Mesendoderm (in vitro differentiated cells): ENCODE measurements at places on chromosomes 12 and 14.

DNA sequence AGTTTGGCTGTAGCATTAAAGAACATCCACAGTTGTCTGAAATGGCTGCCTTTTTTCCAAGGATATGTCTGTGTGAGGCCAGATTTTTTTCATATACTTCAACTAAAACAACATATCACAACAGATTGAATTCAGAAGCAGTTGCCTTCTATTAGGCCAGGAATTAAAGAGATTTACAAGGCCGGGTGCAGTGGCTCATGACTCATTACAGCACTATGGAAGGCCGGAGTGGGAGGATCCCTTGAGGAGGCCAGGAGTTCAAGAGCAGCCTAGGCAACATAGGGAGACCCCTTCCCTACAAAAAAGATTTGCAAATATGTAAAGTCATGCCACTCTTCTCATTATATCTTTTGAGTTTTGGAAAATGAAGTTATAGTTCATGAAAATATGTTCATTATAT lies 108.6 kb downstream of the KTN1 start:
- H3K27me3 ChIP-seq, result no peaks in the 10 kb centered on the region
- no peaks in the 10 kb centered on the region for H3K4me1 ChIP-seq
- no peak overlapping the region for H3K4me3 ChIP-seq
- H3K27ac ChIP-seq, result no peak overlapping the region
- peak; percentile 23 for DNase-seq

- H3K4me3 ChIP-seq, result no peak overlapping the region
- peak; percentile 36 for DNase-seq
- no peaks in the 10 kb centered on the region for H3K36me3 ChIP-seq
- no peaks in the 10 kb centered on the region for H3K27me3 ChIP-seq
These were observed 88.5 kb downstream of the PAPLN start for GRCh38 chr14:73325630-73326299.

DNA sequence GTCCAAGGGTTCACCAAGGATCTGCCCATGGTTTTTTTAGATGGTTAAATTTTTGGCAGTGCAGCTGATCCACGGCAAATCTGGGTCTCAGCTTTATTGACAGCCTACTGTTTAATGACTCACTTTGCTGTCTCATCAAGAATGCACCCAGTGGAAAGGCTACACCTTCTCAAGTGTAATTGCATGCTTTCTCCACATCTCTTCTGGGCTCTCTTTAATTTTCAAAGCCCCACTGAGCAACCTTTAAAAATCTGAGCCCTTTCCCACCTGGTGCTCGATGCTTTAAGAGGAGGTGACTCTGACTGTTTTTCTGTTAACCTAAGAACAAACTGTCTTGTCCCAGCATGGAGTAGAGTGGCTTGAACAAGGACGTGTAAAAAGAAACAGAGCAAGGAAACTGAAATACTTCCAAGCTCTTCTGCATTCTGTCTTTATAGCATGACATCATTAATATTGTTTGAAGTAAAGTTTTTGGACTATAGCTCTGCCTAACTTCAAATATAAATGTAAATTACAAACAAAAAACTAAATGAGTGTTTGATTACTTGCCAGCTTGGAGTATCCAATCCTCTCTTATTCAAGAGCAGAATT lies 214.2 kb upstream of the KRR1 start:
- H3K4me3 ChIP-seq, result no peak overlapping the region
- peak; percentile 60 for DNase-seq
- no peak overlapping the region for H3K27ac ChIP-seq
- peaks cover 13% of the 10 kb centered on the region for H3K4me1 ChIP-seq

GRCh38 chr12:52729147-52729546 lies 25.8 kb upstream of the KRT77 start:
- no peaks in the 10 kb centered on the region for H3K36me3 ChIP-seq
- no peaks in the 10 kb centered on the region for H3K4me1 ChIP-seq
- no peak overlapping the region for H3K4me3 ChIP-seq
- no peak overlapping the region for H3K27ac ChIP-seq

GRCh38 chr14:105527381-105527825 lies 1.0 kb downstream of the TMEM121 start:
- no peaks in the 10 kb centered on the region for H3K4me1 ChIP-seq
- no peak for DNase-seq
- H3K36me3 ChIP-seq, result no peaks in the 10 kb centered on the region
- H3K27me3 ChIP-seq, result peaks cover 3% of the 10 kb centered on the region
- no peak overlapping the region for H3K27ac ChIP-seq
- H3K4me3 ChIP-seq, result no peak overlapping the region

- H3K27me3 ChIP-seq, result no peaks in the 10 kb centered on the region
- no peak overlapping the region for H3K4me3 ChIP-seq
- H3K36me3 ChIP-seq, result peaks cover 3% of the 10 kb centered on the region
- no peak for DNase-seq
- H3K4me1 ChIP-seq, result no peaks in the 10 kb centered on the region
These were observed 11.3 kb downstream of the RTRAF start for GRCh38 chr14:52000696-52001095.

- DNase-seq, result peak; percentile 37
- peak overlapping the region; percentile 54 for H3K27ac ChIP-seq
- no peak overlapping the region for H3K4me3 ChIP-seq
- H3K4me1 ChIP-seq, result no peaks in the 10 kb centered on the region
- H3K36me3 ChIP-seq, result no peaks in the 10 kb centered on the region
- no peaks in the 10 kb centered on the region for H3K27me3 ChIP-seq
These were observed 42.1 kb upstream of the KCNH3 start for GRCh38 chr12:49496417-49497360.

DNA sequence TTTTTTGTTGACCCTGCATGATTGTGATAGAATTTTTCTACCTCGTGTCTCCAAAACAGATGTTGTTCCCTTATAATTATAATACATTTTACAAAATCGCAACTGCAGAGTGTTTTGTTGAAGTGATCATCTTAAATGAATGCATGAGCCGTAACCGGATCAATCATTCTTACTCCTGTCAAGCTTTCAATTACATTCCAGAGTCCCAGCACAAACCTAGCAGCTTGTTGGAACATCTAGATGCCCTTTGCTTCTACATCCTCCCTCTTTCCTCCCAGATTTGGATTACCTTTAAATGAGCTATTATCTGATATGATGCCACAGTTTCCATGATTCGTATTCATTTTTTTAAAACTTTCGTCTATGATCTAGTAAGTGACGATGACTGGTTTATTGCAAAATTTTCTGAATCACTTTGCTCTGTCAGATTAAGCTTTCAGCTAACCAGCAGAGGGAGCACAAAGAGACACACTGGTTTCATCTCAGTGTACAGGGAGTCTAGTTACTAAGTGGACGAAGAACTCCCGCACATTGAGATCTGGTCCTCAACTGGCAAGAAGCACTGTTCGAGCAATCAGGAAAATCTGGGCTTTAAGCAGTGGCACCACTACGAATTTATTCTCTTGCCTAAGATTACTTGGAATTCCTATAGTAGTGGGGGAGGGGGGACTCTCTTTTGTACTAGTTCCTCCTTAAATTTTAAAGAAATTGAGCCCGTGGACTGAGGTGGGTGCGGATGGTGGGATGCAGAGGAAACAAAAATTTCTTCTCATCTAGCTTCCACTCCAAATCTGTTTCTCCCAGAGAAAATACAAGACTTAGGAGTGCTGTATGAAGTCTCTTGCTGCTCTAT lies 40.9 kb downstream of the TSHR start:
- DNase-seq, result peak; percentile 36
- H3K4me1 ChIP-seq, result no peaks in the 10 kb centered on the region
- no peak overlapping the region for H3K27ac ChIP-seq
- no peaks in the 10 kb centered on the region for H3K36me3 ChIP-seq

- DNase-seq, result no peak
- no peak overlapping the region for H3K27ac ChIP-seq
- no peaks in the 10 kb centered on the region for H3K27me3 ChIP-seq
These were observed 335.2 kb downstream of the BMP4 start for GRCh38 chr14:53621433-53621832.

DNA sequence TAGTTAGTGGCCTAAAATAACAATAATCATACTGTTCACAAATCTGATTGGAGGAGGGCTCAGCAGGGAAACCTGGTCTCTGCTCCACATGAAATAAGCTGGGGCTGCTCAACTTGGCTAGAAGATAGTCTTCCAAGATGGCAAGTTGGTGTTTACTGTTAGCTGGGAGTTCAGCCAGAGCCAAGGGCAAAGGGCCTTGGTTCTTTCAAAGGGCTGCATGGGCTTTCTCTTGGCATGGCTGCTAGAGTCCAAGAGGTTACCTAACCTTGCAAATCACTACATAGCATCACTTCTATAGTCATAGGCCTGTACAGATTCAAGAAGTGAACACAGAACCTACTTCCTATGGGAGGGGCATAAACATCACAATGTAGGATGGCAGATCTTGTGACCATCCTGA lies 7.1 kb downstream of the EXOC5 start:
- no peaks in the 10 kb centered on the region for H3K27me3 ChIP-seq
- H3K4me3 ChIP-seq, result no peak overlapping the region
- H3K4me1 ChIP-seq, result peaks cover 2% of the 10 kb centered on the region
- H3K36me3 ChIP-seq, result no peaks in the 10 kb centered on the region

GRCh38 chr12:49331380-49332222 lies 5.4 kb downstream of the C1QL4 start:
- H3K36me3 ChIP-seq, result peaks cover 16% of the 10 kb centered on the region
- DNase-seq, result peak; percentile 80
- H3K27me3 ChIP-seq, result peaks cover 20% of the 10 kb centered on the region
- H3K4me1 ChIP-seq, result no peaks in the 10 kb centered on the region

- H3K36me3 ChIP-seq, result no peaks in the 10 kb centered on the region
- H3K4me3 ChIP-seq, result no peak overlapping the region
- no peak for DNase-seq
- H3K27me3 ChIP-seq, result no peaks in the 10 kb centered on the region
These were observed 649.8 kb downstream of the RPS29 start for GRCh38 chr14:48936362-48936761.

DNA sequence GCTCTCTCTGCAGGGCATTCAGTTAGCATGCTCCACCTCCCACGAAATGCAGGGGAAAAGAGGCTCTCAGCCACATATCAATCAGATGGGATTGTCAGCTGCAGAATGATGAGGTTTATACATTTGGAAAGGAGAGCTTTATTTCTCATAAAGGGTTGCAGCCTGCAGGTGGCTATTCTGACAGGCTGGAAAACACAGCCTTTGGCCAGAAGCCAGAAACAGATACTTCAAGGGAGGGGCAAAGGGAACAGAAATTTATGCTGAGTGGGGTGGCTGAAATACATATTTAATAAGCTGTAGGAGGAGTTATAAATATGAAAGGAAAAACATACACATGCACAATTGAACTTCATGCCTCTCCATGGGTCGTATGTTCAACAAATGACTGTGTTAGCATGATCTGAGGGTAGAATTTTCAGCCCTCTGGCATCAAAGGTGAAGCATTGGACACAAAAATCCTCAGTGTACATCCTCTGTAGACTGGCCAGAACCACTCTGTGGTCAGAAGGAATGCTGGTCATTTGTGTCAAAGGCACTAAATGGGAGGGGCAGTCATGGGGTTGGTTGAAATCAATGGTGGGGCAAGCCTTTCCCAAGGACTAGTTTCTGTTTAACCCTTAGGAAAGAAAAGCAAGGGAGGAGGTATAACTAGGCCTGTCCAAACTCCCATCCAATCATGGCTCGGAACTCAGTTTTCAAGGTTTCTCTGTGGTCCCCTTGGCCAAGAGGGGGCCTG lies 62.4 kb downstream of the TMX1 start:
- no peak overlapping the region for H3K27ac ChIP-seq
- no peak for DNase-seq
- H3K4me3 ChIP-seq, result no peak overlapping the region
- no peaks in the 10 kb centered on the region for H3K36me3 ChIP-seq

- peaks cover 16% of the 10 kb centered on the region for H3K4me1 ChIP-seq
- DNase-seq, result no peak
- H3K4me3 ChIP-seq, result no peak overlapping the region
- H3K27me3 ChIP-seq, result no peaks in the 10 kb centered on the region
- H3K36me3 ChIP-seq, result peaks cover 2% of the 10 kb centered on the region
These were observed 8.3 kb downstream of the RESF1 start for GRCh38 chr12:31967539-31967938.

DNA sequence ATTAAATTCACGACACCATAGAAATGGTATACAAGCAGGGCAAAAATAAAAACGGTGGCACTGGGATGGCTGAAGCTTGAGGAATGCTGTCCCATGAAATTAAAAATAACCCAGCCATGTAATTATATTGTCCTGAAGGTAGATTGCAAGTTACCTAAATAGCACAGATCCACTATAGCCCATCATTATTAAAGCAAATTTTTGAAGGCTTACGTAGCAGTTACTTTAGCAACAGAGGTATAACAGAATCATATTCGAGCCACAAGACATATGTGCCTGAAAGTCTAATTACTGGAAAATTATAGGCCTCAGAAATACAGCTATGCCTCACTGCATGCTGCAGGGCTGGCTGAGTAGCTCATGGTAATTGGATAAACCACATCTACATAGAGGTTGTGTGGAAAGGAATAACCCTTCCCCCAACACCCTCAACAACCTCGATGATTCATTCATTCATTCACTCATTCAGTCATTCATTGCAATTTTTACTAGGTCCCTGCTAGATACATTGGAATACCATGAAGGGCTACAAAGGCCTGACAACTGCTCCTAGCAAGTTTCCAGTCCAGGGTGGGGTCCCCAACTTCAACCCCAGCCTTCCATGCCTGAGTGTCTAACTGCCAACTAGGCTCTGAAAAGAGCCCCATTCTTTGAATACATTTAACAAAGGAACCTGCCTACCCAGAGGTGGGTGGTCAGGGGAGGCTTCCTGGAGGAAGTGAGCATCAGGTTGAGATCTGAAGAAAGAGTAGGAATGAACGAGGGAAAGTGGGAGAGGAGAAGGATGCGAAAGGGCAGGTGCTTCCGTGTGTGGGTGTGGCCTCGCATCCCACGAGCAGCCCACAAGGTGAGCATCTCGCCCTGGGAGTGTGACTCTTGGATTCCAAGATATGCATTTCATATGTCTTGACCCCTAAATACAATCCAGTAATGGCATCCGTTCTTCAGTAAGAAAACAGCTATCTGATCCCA lies 18.0 kb upstream of the CMKLR1 start:
- no peak overlapping the region for H3K27ac ChIP-seq
- peaks cover 2% of the 10 kb centered on the region for H3K4me1 ChIP-seq
- H3K27me3 ChIP-seq, result no peaks in the 10 kb centered on the region
- no peak for DNase-seq
- H3K36me3 ChIP-seq, result no peaks in the 10 kb centered on the region
- H3K4me3 ChIP-seq, result no peak overlapping the region

GRCh38 chr12:98741556-98742265 lies 96.6 kb downstream of the APAF1 start:
- no peak overlapping the region for H3K27ac ChIP-seq
- H3K4me1 ChIP-seq, result peaks cover 1% of the 10 kb centered on the region
- DNase-seq, result peak; percentile 47
- H3K27me3 ChIP-seq, result no peaks in the 10 kb centered on the region
- H3K4me3 ChIP-seq, result no peak overlapping the region
- no peaks in the 10 kb centered on the region for H3K36me3 ChIP-seq

- H3K4me1 ChIP-seq, result no peaks in the 10 kb centered on the region
- no peaks in the 10 kb centered on the region for H3K27me3 ChIP-seq
- H3K36me3 ChIP-seq, result no peaks in the 10 kb centered on the region
- H3K4me3 ChIP-seq, result no peak overlapping the region
- DNase-seq, result no peak
These were observed 38.8 kb downstream of the SLC15A5 start for GRCh38 chr12:16238661-16239060.
